Sigmoid colon (tissue), 7 donors: ENCODE measurements at places on chromosomes 2 and 18.

DNA sequence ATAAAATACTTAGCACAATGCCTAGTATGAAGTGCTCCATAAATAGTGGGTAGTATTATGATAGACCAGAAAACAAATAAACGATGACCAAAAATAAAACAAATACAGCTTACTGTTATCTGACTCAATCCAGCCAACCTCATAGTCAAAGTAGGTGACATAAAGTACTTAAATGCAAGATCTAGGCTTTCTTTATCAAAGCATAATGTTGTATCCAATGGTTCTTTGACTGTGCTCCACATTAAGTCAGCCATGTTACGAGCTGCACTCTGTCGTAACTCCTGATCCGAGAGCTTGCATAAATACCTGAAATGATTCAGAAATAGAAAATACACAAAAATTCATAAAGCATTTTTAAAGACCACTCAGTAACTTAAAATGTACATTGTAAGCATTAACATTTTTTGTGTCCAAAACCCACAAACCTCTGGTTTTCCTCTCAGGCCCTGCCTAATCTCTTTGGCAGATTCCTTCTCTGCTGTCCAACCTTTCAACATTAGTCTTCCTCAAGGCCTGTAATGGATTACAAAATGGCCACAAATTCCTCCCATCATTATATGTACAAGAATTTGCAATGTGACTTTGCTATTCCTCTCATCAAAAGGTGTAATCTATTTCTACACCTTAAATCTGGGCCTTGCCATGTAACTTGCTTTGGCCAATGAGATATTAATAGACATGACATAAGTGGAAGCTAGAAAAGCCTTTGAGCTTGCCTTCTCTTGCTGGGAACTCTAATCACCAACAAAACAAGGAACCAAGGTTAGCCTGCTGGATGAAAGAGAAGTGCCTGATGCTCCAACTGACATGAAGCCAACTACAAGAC is 90.6 kb downstream of the USP34 start:
- no peak for DNase-seq

DNA sequence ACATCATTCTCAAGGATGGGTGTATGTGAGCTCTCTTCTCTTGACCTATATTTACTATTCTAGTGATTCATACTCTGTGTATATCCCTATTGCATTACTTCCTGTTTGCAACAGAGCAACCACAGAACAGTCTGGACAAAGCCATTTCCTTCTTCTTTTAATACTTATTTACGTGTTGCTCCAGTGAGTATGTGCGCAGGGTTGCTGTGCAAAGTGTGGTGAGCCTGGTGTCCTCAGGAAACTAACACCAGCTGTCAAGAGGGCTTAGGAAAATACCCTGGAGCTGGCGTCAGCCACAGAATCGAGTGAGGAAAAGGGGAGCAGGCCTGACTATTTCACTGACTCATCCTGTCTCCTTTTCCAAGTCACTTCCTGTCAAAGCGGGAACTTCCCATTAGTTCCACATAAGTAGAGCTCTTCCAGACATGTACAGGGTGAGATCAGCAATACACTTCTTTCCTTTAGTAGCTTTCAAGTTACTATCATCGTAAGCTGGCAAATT is 214.1 kb upstream of the COPS8 start:
- peak; percentile 86 for DNase-seq

DNA sequence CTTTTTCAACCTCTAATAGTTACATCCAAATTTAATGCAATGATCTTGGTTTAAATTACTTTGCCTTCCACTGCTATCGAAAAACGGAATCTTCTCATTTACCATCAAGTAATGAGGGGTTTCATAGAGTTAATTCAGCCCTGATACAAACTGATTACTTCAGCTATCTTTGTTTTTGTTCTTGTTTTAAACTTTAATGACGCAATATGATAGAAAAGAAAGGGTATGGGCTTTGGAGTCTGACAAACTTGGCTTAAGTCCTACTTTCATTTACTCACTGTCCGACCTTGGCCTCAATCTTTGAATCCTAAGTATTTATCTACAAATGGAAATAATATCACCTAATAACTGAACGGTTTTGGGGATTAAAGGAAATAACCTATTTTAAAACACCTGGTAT is 16.1 kb downstream of the ADAM17 start:
- DNase-seq, result no peak

DNA sequence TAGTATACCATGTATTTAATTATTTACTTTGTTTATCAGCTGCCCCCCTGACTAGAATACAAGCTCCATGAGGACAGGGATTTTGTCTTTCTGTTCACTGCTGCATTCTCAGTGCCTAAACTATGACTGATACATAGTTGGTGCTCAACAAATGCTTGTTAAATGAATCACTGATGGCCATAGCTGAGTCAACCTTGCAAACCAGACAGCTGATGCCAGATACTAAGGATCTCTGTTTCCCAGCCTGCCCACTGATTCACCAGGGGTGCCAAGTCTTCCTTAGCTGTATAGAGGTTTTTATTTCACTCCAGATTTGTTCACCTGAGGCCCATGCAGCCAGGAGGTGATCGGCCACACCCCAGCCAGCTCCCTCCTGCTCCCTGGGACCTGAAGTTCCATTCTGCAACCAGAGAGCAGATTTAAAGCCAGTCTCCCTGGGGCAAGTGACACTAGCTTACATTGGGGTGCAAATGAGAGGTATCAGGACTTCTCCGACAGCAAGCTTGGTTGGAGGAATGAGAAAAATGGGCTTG is 92.2 kb downstream of the C1QL2 start:
- DNase-seq, result no peak

GRCh38 chr2:231565887-231566594 is 26.6 kb upstream of the TEX44 start:
- DNase-seq, result no peak

DNA sequence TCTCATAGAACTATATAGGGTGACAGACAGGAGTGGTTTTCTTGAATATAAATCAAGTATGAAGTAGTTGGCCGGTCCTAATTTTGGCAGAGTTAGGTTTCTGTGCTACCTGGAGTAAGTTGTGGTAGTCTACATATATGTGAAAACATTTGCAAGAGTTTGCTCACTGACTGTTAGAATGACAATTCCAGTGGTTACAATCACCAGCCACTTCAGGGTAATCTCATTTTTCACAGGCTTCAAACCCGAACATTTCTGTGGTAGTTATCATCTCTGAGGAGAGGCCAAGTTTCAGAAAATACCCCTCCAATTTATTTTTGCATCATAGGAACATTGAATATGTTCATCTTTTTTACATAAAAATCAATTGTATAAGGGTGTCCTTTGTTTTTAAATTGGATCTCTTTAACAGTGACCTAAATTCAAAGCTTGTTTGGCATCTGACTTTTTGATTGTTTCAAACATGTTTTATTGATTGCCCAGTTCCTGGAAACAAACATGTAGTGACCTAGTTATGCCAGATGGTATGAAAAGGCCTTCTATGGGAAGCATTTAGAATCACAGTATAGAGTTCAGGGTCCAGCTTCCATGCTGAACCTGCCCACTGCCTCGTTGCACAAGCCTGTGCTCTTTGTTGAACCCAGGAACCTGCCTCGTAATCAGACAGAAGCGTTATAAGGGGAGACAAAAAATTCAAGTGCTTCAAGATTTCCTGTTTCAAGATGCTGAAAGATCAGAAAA is 250.6 kb downstream of the LTBP1 start:
- DNase-seq, result no peak

GRCh38 chr2:239889641-239890121 is 135.5 kb downstream of the NDUFA10 start:
- DNase-seq, result no peak

DNA sequence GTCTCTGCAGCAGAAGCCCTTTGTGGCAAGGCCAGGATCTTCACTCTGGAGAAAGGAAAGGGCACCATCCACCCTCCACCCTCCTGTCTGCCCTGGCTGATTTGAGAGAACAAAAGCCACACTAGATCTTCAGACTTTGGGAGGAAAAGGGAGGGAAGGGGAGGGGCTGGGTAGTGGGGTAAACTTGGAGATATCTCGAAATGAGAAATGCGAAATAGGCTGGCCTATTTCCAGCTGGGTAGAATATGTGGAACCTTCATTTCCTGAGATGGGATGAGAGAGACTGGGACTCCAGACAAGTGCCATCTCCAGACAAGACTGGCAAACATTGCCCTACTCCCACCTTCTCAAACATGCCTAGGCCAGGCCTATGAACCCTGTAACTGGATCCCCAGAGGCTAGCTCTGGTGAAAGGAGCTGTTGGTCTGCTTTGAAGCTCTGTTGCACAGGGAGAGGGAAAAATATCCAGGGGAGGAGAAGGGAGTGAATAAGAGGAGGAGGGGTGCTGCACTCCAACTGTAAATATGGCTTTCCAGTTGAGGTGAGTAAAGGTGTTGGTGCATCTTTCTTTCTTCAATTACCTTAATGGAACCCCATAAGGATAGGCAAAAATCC is 1.7 kb downstream of the HOXD12 start:
- DNase-seq, result no peak

- no peak for DNase-seq
These were observed 150.8 kb downstream of the MEMO1 start for GRCh38 chr2:31859959-31860358.

DNA sequence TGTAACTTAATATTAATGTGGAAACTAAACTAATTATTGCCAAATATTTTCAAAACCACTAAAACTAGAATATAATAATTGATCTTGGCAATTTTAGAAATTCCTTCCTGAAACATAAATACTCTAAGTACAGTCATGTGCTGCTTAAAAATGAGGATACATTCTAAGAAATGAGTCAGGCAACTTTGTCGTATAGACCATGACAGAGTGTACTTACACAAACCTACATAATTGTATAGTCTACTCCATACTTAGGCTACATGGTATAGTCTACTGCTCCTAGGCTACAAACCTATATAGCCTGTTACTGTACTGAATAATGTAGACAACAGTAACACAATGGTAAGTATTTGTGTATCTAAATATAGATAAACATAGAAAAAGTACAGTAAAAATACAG is 27.6 kb downstream of the FEZ2 start:
- DNase-seq, result no peak

GRCh38 chr18:79507076-79507545 is 111.4 kb downstream of the NFATC1 start:
- DNase-seq, result peak; percentile 88

- DNase-seq, result no peak
These were observed 2.2 kb upstream of the WNT10A start for GRCh38 chr2:218878486-218878885.

DNA sequence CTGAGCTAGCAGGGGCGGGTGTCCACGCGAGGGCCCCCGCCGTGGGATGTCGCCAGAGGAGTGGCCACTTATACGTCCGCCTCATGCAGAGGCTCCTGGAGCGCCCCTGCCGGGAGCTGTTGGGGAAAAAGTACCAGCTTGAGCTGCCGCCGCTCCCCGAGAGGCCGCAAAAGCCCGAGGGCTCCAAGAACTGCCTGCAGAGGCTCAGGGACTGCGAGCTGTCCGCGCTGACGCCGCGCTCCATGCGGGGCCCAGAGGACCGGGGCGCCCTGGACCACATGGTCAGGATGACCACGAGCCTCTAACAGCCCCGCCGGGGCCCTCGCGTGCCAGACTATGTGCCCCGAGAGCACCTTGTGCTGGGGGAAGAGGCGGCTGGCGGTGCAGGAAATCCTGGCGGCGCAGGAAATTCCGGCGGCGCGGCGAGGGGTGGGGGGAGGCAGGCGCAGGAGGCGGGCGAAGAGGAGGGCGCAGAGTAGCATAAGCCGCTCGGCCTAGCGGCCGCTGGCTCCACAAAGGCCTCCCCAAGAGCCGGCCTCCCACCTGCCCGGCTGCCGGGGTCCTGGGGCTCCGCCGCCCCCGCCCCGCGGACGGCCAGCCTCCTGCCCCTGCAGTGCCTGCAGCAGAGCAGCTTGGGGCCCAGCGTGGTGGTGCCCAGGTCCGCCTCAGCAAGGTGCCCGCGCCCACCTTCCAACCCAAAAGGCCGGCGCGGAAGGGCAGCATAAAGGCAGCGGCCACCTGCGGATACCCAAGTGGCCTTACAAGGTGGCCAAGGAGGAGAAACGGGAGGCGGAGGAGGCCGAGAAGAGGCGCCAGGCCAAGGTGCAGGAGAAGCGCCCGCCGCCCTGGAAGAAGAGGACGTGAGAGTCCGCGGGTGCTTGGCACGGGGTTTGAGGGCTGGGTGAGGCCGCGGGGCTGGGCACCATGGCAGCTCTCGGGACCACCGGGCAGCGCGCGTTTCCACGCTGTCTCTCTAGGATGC is 42.1 kb upstream of the TRIM43B start:
- peak; percentile 78 for DNase-seq

DNA sequence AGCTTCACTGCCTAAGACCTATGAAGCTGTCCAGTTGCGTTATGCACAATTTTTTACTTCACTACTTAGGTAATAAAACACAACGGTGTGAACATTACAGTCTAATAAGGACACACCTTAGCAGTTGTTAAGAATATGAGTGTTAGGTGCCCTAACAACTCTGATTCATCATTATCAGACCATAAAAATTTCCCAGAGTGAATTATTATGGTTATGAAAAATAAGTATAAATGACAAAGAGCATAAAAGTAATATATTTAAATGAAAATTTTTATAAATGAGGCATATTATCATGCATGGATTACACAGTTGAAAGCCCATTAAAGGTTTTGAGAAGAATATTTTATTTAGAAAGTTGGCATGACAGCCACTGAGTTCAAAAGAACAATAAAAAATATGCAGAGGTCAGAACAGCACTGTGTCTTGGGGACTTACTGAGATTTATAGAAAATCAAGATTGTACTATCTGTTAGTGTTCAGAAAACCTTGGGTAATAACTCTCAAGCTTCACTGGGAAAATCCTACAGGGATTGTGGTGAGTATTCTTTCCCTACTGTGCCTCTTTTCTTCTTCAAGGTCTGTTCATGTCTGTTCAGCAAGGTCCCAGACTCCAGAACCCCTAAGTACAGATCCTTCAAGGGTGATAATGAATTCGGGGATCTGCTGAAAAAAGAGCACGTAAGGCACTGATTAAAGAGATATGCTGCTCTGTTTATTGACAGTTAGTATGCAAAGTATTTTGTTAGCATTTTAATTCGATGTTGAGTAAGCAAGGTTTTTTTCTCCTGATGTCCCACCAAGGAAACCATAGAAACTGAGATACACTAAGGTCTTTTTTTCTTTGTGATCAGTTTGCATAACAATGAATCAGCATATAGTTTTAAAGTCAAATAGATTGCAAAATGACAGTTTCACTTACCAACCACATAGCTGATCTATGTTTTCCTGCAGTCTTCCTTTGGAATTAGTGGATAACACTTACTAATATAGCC is 250.0 kb downstream of the DSEL start:
- DNase-seq, result no peak
